ENCODE measurements at places on chromosomes 11 and 22.
A peak's percentile ranks its signal among the peaks of the same experiment; 100 is the strongest.

DNA sequence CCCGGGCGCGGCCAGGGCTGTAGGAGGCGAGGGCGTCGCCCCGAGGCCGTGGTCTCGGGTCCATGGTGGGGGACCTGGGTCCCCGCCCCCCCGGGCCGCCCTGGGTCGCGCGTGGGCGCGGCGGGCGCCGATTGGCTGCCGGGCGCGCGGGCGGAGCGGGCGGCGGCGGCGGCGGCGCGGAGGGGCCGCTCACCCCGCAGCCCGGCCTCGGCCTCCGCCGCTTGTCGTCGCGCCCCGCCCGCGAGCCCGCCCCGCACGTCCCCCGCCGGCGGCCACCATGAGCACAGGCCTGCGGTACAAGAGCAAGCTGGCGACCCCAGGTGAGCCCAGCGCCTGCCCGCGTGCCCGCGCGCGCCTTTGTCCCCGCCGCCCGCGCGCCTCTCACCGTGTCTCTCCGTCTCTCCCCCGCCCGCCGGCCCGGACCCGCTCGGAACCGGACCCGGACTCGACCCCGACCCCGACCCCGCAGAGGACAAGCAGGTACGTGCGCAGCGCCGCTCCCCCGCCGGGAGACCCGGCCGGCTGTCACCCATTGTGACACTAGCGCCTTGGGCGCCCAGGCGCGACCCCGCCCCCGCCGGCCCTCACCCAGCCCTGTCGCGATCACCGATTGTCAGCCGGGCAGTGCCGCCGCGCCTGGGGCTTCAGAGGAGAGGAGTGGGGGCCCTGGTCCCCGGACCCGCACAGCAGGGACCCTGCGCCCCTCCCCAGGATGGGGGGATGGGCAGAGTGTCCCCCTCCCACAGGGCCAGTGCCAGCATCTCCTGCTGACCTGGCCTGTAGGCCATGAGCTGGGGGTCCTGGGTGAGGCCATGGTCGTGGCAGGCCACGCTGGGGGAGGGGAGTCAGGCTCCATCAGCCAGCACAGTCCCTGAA, at the start of gene SEPTIN5:
SEPTIN5 (plus strand) TSS at position 192 of the 876 bp plus-strand sequence; CDS start at position 278, 86 bp downstream.
- DNase-seq, result no peak

- DNase-seq, result peak; percentile 79
Observed at GRCh38 chr22:24181088-24181995, at the start of gene SUSD2. Gene SUSD2 (plus strand): TSS chr22:24181487. CDS start chr22:24181520, 33 bp downstream.

GRCh38 chr11:7749456-7749855, 43.2 kb upstream of the OVCH2 start:
- DNase-seq, result no peak

DNA sequence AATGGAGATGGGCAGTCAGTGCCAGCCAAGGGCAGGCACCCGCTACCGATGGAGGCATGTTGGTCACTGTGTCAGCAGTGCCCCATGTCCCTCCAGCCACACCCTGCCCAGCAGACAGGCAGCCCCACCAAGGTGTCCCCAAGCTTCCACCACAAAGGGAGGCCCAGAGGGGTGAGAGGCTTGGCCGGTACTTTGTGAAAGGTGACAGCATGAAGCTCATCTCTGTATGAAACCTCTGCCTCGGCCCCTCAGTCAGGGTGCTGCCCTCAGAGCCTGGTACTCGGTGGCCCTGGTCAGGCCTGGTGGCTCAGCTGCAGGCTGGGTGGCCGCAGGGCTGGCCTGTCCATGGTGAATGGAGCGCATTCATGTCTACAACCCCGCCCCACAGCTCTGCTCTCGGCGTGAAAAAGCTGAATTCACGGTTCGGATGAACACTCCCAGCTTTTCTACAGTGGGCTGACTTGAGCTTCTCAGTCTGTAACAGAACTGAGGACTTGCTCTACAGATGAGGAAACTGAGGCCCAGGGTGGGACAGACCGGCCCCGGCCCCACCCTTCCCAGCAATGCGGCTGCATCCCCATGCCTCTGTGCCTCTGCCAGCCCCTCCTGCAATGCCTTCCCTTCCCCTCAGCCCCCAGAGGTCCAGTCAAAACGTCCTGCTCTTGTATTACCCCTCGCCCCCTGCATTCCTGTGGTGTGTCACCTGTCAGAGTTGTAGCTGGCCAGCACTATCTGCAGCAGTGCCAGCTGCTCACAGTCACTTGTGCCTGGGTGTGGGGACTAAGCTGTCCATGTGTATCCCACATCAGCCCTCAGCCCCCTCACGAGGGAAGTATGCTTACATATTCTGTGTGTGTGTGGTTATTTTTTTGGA, 27.7 kb downstream of the RSPH14 start:
- DNase-seq, result no peak

DNA sequence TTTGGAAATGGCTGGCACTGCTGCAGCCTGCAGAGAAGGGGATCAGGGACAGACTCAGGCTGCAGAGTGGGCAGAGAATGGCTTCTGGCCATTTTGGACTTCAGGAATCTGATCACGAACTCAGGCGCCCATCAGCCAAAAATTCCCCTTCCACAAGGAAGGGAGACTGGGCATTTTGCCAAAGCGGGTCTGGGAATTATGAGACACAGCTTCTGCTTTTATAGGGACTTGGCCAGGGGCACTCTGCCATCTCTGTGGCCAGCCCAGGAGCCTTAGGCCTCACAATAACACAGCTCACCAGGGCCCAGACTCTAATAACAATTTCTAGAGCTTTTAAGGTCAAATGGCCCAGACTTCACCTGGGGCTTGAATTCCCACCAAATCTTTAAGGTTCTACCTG, 74.7 kb downstream of the CHST1 start:
- DNase-seq, result no peak

- no peak for DNase-seq
Observed at GRCh38 chr22:41078931-41079330, 13.5 kb upstream of the EP300 start.

DNA sequence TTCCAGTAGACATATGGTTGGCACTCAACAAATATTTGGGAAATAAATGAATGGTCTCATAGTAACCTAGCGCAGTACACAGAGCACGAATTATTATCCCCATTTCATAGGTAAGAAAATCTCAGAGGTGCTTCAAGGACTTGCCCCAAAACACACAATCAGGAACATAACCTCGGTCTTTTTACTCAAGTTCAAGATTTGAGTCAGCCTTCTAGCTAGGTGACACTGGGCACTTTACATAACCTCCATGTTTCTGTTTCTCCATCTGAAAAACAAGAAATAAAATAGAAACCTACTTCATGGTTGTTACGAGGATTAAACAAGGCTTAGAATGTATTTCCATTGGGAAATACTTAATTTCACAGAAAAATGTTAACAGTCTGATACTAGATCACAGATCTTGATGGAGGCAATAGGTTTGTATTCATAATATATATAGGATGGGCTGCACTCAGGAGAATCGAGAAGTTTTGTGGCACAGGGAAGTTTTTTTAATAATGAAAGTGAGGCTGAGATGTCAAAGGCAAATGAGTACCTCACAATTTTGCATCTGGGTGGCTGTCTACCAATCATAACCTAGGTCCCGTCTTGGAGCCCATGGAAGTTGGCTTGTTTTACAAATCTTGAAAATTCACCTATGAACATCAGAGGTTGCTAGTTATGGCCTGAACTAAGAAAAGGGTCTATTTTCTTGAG, 147.4 kb upstream of the ZC3H12C start:
- DNase-seq, result no peak

DNA sequence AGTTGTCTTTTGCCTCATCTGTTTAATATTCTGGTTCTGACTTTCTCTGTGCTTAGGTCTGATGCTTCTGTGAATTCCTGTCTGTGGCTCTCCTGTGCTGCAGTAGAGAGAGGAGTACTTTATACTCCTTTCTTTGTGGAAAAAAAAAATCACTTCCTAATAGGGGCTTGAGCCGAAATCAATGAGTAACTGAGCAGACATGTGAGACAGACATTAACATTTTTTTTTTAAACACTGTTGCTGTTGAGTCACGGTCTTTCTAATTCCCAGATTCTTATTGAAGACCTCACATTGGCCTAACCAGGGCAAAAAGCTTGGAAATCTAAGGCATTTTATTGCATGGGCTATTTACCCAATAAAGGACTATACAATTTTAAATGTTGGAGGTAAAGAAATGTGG, 86.1 kb downstream of the GRM5 start:
- no peak for DNase-seq

- DNase-seq, result no peak
Observed at GRCh38 chr11:35761899-35762298, 99.3 kb downstream of the TRIM44 start.

Measured in cerebellar nuclear complex (tissue), 1 donor.